ENCODE measurements at places on chromosomes 11 and 22.

GRCh38 chr11:68990995-68991780 lies 10.4 kb upstream of the MRGPRD start:
- no peak for DNase-seq

- no peak for DNase-seq
Observed at GRCh38 chr11:12958986-12959385, 50.1 kb upstream of the RASSF10 start.

- DNase-seq, result no peak
Observed at GRCh38 chr11:130260742-130261141, 54.0 kb downstream of the ZBTB44 start.

DNA sequence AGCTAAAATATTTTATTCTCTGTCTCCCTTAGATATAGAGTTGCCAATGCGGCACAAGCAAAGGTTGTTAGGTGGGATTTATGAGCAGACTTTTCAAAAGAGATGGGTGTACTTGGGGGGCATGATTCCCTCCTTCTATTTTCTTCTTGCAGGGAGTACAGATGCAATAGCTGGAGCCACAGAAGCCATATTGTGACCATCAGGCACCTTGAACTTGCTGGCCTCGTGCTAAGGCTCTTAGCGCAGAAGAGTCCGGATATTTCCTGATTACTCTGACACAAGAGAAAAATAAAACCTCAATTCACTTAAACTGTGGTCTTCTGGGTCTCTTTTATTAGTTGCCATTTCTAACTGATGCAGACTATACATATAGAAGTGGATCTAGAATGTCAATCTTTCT lies 547.4 kb downstream of the MIAT start:
- no peak for DNase-seq

DNA sequence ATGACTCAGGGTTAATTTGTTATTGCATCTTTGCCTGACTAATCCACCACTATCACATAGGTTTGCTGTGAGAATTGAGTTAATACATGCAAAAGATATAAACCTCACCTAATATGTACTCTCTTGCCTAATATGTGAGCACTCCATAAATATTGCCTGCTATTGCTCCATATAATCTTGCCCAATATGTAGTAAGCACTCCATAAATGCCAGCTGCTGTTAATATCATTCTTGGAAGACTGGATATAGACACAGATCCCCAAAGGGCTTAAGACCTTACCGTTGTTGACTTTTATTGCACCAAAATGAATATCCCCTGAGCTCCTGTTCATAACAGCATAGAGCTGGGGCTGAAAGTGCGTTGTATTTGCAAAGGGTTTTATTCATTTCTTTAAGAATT lies 27.0 kb upstream of the LRRC55 start:
- DNase-seq, result no peak

DNA sequence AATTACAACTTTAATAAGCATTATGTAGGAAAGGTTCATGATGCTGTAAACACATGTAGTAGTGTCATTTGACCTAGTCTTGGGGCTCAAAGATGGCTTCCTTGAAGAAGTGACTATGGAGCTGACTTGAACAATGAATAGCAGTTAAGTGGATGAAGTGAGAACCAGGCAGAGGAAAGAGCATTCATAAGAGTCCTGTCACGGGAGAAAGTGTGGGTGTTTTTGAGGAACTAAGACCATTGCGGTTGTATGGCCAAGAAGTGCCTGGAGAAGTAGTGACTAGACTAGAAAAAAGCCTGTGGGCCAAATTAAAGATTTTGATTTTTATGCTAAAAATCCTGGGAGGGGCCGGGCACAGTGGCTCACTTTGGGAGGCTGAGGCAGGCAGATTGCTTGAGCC lies 7.2 kb upstream of the IL18BP start:
- no peak for DNase-seq

DNA sequence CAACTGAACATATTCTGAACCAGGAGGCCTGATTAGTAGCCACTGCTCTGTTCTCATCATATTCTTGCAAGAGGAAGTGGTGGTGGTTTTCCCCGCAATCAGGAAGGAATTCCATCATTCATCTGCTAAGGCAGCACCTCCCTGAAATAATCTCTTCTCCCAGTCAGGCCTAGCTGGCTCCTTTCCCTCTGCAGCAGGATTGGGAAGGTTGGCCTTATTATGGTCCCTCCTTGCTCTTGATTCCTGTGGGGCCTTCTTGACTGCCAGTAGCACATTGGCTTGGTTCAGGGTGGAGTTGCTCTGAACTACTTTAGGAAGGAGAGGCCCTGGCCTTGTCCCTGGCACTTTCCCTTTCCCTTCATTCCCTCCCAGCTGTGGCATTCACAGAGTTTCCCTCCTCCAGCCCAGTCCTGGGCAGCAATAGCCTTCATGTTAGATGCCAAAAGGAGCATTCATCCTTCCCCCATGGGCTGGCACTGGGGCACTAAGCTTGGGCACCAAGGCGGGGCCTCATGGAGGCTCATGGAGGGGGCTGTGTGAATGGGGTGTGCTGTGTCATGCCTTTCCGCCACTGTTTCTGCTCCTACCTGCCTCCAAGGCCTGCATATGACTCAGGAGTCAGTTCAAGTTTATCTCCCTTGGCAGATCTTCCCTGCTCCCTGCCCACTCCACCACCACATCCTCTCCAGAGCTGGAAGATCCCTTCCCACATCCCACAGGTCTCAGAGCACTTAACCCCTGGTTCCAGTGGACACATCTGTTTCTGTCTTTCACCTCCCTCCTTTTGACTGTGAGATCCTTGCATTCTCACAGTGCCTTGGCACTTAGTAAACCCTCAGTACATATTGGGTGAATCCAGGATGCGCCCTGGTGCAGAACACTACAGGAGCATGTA lies 27.6 kb upstream of the CD44 start:
- DNase-seq, result no peak

DNA sequence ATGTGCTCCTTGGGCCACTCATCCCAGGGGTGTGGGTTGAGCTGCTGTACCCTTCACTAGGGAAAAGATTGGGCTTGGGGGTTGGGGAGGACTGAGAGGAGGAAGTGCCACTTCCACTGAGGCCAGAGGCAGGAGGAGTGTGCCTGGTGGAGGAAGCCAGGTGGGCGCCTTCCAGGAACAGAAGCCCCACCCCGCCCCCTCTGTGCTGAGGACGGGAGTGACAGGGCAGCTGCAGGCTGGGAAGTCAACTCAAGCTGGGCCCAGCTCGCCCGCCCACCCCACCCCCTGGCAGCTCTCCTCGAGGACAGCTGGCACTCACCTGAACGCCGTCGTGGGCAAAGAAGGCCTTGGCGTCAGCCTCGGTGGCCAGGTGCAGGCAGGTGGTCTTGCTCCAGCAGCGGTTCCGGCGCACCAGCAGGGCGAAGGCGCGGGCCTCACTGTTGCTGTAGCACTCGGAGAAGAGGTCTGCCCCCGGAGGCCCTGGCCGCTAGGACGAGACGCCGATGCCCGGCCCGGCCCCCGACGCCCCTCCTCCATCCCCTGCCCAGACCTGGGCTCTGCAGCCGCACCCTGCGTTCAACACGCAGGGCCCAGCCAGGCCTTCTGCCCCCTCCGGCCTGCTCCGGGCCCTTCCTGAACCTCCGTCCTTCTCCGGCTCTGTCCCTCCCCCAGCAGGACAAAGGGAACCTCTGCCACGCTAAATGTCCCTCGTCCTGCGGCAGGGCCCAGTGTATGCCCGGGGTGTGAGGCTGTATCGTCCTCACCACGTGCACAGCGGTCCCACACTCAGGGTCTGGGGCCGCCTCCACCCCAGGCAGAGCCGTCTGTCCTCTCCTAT lies 13.4 kb downstream of the TSSC4 start:
- no peak for DNase-seq

DNA sequence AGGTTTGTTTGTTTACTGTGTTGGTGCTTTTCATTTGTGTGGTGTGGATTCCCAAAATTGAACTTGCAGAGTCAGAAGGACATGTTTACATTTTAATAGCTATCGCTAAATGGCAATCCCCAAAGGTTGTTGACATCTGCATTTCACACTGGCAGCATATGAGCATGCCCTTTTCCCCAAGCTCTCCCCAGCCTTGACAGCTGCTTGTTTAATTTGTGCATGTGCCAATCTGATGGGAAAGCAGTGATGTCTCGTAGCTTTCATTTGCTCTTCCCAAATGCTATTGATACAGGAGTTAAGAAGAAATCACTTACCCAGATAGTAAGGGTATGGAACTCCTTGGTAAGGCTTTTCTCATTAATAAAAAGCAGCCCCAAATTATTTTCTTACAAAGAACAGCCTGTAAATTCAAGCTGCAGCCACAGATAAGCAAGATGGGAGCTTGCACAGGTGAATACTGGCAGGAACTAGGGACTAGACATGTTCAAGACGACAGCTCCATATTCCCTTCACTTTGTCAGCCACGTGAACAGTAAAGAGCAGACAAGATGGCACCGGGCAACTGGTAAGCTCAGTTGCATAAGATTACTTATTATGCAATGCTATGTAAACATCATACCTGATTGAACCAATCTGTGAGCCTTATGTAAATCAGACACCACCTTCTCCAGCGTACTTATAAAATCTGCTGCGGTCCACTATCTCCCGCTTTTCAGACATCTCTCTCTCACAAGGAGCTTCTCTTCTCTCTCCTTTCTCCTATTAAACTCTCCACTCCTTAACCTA lies 87.4 kb downstream of the IGLL5 start:
- no peak for DNase-seq

DNA sequence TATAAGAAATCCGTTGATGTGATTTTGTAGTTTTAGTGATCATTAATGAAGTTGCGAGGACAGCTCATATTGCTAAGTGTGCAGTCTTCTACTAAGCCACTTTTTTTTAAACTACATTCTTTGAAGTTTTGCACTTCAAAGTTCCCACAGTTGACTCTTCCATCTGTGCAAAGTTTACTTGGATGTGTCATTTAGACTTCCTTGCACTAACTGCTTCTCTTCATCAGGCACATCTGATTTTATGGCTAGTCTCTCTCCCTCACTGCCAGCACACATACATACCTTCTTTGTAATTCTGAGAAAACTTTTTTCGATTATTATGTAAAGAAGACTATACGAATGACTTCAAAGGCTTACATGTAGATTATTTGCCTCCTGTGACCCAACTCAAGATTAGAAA lies 250.0 kb downstream of the DYNC2H1 start:
- DNase-seq, result no peak

DNA sequence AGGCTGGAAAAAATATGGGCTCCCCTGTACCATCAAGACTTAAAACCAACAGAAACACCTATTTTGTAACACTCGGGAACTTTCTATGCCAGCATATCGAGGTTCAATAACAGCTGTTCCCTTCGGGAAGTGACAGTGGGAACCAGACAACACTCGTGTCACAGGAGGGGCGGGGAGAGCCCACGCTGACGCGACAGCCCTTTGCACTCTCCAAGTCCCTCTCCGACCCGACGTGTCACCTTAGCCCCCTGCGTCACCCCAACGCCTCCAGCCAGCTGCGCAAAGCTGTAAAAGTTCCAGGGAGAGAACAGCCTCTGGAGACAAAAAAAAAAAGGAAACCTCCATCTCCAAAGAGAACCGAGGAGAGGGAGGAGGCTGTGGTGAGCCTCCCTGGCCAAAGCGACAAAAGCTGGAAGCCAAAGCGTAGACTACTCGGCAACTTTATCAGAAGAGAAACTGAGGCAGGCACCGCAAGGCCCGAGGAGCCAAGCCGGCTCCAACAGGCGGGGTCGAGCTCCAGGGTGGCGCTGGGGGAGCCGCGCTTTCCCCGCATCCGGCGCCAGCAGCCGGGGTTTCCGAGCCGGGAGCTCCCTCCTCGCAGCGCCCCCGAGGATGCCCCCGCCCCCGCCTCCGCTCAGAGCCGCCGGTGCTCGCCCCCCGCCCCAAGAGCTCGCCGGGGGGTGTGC lies 751 bp downstream of the ARFGAP3 start:
- peak; percentile 17 for DNase-seq

DNA sequence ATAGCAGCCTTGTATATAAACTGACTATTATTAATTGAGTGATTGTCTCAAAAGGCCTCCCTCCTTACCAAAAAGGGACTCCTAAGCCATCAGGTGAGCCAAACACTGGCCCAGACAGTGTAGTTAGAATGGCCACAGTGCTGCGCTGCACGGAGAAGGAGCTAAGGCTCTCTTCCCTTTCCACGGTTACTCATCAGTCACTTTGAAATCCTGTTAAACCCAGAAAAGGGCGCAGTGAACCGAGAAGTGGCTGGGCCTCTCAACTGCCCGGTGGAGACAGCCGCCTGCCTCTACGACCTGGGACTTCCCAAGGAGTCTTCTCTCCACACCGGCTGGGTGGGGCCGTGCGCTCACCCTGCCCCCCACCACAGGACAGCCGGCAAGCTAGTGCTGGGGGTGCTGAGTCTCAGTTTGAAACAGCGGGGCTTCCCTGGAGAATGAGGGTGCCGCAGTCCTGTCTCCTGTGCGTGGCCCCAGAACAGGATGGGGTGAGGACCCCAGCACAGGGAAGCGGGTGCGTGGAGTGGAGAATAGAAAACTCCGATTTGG lies 1.3 kb downstream of the MYH9 start:
- DNase-seq, result no peak

GRCh38 chr11:46981436-46981835 lies 44.9 kb downstream of the CSTPP1 start:
- DNase-seq, result no peak

DNA sequence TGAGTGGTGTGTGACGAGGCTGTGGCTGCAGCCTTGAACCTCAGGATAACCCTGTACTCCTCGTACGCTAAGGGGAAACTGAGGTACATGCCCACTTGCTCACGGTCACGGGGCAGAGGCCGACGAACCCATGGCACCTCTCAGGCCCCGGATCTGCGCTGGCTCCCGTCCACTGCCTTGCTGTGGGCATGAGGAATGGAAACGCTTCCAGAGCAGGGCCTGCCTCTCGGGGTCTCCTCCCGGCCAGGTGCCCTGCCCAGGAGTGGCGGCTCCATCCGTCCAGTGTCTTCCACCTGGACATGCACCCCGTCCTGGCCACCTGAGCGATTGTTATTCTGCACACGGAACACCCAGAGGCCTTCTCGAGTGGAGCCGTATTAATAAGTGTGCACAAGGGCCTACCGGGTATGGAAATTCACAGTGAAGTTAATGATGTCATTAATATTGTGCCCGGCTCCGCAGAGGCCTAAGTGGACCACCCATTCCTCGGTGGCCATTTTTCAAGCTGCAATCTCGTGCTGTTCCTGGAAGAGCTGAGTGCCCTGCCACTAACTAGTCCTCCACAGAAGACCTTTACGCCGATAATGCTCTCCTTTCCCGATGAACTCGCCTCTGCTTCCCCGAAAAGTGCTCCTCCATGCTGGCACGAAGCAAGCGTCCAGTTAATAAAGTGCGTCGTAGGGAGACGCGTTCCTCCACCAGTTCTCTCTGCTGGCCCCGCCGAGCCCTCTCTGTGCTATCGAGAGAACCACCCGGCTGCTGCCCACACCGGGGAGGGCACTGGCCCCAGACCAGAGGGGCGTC lies 927.9 kb downstream of the BRD1 start:
- no peak for DNase-seq

Measured in CMK (cell line).